ENCODE measurements at places on chromosomes 5 and 9.
A peak's percentile ranks its signal among the peaks of the same experiment; 100 is the strongest.

DNA sequence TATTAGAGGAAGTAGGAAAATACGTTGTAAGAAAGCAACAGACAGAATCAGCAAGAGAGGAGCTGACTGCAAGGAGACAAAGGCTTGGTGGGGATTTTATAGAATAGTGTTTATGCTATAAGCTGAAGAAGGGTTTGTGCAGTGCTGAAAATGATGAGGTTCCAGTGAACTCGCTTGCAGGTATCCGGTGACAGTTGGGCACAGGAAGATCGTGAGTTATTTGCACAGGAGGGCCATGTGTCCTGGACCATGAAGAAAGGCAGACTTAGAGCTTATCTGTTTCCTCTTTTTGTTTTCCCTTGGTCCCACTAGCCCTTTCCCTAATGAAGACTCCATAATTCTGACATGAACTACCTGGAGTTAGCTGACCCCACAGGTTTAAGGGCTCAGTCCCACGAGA, 61.4 kb downstream of the NXNL2 start:
- no peak for DNase-seq

GRCh38 chr9:94167376-94167890, 83.2 kb downstream of the PTPDC1 start:
- no peak for DNase-seq

DNA sequence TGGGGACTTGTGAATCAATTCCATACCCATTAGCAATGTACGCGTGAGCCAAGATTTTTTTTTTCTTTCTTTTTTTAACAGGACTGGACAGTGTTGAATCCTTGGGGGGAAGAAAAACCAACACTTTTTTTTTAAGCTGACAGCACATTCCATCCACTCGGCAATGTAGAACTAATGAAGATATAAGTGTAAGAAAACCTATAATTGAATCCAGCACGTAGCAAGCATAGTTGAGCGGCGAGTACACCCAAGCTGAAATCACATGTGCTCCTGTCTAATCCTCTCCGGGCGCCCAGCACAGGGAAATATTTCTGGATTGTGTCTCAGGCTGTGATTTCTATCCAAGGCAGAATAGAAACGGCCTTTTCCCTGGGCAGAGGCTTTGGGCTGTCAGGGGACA, 118.2 kb downstream of the BOD1 start:
- DNase-seq: no peak

DNA sequence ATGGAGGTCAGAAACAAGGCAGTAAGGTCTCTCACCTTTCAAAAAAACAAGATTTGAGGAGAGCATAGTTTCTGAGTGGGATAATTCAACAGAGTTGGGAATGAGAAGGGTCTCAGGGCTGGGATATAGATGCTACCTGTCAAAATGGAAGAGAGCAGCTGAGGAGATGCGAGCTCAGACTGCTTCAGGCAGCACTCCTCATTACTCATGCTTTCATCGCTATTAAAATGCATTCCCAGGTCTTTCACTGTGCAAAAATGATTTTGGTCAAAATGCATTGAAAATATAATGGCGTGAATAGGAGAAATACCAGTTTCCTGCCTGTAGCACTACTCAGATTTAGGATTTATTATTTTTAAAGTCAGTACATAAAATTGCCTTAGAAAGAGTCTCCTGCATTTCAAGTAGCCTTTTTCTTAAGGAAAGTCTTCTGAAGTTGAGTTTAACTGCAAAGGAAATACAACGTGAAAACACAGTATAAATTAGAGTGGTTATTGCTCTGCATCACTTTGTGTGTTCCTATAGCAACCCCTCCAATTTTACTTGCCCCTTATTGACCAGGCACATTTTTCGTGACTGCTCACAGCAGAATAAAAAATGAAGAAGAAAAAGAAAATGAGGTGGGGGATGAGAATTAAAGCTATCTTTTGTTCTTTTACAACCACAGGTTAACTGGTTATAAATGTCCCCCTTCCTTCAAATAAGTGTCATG, 724.8 kb upstream of the SEMA6A start:
- no peak for DNase-seq

- DNase-seq: no peak
Measured at GRCh38 chr5:36530215-36530614, 76.2 kb upstream of the SLC1A3 start.

DNA sequence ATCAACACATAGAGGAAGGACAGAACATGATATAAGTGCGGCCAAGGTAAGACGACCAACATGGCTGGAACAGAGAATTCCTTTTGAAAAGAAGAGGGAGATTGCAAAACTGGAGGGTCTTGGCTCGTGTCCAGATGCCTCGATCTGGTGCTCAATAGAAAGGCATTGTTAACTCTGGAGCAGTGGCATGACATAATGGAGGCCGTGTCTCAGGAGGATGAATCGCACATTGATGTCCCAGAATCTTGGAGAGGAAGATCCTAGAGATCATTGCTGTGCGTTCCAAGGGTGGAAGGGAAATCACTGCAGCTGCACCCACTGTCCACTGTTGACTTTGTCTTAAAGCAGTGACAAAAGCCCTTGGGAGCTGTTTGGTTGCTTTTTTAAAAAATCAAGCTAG, 30.9 kb downstream of the GRAMD2B start:
- no peak for DNase-seq

DNA sequence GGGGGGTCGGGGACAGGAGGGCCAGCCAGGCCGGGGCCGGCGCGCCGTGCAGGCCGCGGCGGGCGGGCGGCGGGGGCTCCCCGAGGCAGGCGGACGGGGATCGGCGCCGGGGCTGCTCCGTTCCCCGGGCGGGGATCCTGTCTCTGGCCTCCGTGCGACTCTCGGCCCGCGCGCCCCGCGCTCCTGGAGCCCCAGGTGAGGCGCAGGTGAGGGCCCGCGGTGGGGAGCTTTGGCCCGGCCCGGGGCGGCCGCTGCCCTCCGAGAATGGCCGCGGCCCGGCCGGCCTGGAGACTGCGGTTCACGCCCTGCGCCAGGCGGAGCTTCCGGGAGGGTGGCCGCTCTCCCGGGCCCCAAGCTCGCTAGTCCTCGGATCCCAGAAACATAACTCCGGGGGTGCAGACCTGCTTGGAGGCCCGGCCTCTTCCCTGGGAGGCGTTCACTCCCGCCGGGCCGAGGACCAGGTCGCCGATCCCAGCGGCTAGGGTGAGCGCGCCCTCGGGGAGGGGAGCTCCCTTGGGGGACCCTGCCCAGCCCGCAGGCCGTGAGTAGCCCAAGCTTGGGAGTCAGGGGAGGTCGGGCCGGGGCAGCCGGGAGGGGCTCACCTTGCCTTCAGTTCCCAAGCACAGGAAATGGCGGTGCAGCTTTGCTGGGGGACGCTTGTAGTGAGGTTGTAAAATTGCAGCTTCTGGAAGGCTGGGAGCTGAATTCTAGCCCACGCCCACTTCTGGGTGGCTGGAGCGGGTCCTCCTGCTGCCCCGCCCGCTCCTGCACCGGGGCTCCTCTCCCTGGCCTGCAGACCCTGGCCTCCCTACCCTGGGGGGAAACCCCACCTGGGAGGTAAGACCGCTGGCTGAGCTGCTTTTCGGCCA, 723 bp downstream of the PPP1R26 start:
- no peak for DNase-seq

DNA sequence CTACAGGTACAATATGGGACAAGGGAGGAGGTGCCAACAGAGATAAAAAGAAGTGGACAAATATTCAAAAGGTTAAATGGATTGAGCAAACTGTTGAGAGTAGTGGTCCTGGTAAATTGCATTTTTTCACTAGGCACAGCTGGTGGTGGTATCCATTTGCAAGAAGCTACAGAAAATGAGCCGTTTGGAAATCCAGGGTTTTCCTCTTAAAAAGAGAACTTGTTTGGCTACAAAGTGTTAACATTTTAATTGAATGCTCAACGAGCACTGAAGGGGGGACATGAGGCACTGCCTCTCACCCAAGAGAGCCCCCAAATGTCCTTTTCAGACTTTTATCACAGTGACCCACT, 491 bp upstream of the ZCCHC9 start:
- peak; percentile 25 for DNase-seq

DNA sequence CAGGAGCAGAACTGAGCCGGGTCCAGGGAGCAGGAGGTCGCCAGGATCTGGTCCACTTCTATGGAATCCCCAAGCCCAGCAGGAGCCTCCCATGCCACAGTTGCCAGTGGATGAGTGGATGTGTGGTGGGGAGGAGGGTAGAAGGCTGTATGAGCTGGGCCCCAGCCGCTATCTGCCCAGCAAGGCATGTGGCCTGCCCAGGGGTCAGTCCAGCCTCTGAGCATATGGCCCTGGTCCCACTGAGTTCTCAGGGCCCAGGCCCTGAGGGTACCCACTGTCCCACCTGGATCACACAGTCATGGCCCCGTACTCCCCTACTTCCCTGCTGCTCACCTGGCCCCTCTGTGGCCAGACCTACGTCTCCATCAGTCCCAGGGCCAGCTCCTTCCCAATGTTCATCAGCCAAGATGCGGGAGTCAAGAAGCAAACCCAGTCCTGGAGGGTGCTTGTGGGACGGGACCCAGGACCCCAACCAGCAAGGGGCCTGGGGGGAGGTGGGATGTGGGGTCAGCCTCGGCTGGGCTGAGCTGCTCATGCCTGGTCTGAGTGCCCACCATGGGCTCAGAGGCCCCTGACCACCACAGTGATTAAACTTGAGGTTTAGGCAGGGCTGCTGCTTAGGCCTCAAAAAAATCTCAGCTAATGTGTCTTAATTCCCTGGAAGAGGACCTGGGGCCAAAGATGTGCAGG, 152.7 kb downstream of the COL23A1 start:
- no peak for DNase-seq

GRCh38 chr5:30867711-30868110, 325.8 kb upstream of the CDH6 start:
- DNase-seq: no peak

All from NCI-H2029 treated with DMSO at 0.1 percent for 48 hours (cell line).